ENCODE measurements at places on chromosomes 5 and 9.

- DNase-seq, result no peak
Measured at GRCh38 chr9:3856592-3856991, 330.8 kb upstream of the RFX3 start.

- DNase-seq, result peak; percentile 46
Measured at GRCh38 chr5:119275601-119276173, 80.1 kb upstream of the TNFAIP8 start.

- DNase-seq, result no peak
Measured at GRCh38 chr5:34047143-34047542, 4.1 kb upstream of the C1QTNF3 start.

- DNase-seq, result no peak
Measured at GRCh38 chr5:66551945-66552344, 44.2 kb upstream of the MAST4 start.

- DNase-seq, result no peak
Measured at GRCh38 chr5:125011947-125012346, 265.5 kb upstream of the ZNF608 start.

DNA sequence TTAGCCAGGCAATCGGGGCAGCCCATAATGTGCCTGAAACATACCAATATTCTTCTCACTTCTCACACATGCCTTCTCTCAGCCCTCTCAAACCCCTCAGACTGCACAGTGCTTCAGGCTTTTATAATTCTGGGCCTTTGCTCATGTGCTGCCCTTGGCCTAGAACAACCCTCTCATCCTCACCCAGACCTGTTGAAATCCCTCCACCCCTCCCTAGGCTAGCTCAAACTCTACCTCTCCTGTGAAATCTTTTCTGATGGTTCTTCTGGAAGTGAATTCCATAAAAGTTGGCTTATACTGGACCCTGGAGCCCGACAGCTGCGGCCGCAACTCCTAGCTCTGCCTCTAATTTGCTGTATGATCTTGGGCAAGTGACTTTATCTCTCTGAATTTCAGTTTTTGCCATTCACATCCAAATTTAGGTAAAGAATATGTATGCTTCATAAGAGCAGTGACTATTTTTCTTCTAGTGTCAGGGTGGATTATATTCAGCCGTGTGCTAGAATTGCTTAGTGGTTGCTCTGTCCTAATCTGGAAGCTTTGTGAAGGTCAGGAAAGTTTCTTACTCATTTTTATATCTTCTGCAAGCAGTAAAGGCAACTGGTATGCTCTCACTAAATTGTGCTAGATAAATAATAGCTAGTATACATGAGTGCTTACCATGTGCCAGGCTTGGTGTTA lies 221.4 kb downstream of the MAPKAP1 start:
- DNase-seq, result no peak

DNA sequence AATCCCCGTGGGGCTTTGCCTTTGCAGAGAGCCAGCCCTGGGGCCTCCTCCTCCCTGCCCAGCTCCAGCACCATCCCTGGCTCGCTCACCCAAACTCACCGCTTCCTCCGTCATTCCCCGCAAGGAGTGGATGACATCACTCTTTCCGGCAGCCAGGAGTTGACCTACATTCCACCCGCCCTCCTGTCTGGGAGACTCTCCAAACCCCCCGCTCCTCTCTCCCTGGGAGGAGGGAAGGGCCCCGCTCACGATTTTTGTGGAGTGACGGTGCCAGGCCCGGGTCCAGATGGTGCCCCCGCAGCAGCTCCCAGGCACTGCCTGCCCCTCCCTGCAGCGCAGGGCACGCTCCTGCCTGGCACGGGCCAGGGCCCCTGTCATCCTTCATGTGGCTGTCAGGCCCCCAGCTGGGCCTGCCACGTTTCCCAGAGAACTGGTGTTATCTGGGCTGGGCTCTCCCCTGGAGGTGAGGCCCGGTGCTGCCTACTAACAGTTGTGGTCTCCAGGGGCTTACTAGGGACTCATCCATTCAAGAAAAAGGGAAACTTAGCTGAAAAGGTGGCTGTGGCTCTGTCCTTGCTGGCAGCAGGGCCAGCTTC lies 52.3 kb downstream of the NTNG2 start:
- DNase-seq, result no peak

DNA sequence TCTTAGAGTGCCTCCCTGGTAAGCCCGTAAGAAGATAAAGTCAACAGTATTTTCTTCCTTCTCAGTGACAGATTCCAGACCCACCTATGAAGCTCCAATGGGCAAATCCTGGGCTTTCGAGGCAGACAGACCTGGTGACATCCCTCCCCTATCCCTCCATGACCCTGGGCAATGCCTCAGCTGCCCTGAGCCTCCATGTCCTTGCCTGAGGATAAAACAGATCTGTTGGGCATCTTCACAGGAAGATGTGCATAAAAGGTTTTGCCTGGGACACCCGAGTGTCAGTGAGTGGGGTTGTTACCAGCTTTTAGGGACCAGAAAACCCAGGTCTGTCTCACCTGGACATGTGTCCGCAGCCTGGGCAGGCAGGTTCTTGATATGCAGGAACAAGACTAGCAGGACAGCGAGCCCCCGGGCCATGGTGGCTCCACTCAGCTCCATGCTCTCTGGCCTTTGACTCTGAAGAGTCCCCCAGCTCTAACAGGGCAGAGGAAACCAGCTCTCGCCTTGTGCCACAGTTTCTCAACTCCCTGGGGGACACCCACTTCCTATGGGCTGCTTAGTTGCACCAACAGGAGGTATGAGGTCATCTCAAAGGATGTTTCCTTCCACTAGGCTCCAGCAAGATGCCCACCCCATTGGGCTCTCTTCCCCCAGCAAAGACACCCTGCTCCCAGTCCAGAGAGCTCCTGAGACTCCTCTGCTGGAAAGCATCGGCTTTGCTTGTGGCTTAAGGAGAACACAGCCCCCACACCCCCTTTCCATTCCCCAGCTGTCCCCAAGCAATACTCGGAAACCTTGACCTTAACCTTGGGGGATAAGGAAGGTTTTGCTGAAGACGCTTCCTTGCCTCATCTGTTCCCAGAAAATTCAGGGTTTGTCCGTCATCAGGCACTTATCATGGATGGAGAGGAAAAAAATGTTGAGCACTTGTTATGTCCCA lies at the start of gene FCN1:
Gene FCN1 (minus strand): TSS at position 482 of the 943 bp plus-strand sequence. CDS start 41 bp downstream, at position 441.
- DNase-seq, result no peak

All from activated CD4-positive, CD25-positive, alpha-beta regulatory T cell treated with anti-CD3 and anti-CD28 coated beads, Interleukin-2, amount 50 U/mL, for 72 hours (primary cell).